Left forelimb (tissue), 1 donor: ENCODE measurements at places on chromosomes 16 and 17.

DNA sequence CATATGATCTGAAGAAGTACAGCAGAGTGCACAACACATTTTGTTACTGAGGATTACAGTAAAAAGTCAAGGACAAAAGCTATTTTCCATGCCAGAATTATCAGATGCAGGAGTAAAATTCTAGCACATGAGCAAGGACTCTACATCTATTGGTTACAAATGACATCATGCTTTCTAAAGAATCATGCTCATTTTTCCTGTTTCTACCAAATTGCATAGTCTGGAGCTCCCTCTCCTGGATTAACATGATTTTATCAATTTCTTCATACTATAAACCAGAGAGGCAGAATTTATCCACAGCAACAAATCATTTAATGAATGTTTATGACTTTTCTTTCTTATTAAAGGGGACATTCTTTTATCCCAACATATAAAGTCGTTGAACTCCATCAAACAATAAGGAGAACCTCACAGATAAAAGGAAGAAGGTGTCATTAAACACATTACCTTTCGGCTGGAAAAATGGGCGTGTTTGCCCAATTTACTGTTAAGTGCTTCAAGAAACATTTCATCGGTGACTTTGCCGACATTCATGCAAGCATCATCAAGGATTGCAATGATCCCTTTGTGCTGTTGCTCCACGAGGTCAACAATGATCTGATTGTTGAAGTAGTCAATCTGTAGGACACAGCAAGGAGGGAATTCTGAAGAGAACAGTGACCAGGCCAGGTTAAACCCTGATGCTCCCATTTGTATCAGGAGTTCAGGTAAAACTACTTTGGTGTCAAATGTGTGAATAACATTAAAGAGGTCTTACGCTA lies 121.7 kb downstream of the MYO1D start:
- DNase-seq, result no peak

DNA sequence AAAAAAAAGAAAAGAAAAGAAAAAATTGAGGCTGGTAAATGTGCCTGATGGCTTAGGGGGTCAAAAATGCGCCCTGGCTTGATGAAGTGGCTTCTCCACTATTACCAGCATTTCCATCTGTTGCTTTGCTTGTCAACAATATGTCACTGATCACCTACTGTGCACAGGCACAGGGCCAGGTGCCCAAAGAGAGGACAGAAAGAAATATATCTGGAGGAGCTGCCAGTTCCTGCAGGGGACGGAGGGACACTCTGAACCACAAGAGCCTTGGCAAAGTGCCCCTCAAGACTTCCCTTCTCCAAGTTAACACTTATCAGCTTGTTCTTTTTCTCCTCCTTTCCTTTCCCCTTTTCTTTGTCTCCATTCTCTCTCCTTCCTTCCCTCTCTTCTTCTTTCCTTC lies 34.7 kb downstream of the GINS3 start:
- no peak for DNase-seq

DNA sequence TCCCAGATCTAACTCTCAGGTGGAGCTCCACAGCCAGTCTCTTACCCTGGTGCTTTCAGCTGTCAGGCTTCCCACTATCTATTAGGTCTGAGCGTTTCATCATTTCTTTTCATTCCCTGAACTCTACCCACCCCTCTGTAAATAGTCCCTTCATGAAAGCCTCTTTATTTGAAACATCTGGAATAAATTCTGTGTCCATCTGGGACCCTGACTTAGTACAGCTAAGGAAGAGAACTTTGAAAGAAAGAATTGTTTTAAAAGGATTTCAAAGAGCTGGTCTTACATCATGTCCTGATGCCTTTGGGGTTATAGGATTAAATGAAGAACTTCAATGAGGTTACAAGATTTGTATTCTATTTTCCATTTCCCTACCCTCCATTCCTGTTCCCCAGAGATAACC lies 388.5 kb upstream of the CA10 start:
- DNase-seq, result no peak

DNA sequence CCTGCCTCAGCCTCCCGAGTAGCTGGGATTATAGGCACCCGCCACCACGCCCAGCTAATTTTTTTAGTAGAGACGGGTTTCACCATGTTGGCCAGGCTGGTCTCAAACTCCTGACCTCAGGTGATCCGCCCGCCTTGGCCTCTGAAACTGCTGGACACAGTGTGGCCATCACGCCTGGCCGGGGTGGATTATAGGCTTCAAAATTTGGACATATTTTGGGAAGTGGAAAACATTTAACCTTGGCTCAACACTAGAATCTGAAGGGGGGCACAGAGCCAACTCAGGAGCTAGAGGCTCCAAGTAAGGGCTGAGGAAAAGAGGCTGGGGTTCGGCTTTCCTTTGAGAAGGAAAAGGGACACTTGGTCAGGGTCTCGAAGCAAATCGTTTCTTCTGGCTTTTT lies 2.2 kb upstream of the CDK5R1 start:
- DNase-seq, result no peak

DNA sequence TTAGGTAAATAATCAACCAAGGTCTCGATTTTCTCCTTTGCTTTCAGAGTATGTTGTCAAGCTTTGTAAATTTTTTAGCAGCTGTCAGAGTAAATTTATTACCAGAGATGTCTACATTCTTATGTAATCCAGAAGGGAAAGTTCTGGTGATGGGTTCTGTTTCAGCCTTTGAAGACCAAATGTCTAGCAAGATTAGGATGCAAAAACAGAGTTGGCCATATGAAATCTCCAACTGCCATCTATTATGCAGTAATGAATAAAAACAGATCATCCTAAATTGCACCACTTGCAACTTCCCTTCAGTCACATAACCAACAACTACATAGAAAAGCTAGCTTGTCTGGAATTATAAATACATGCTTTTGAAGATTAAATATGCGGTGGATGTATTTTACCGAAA lies 826.8 kb upstream of the KIF2B start:
- no peak for DNase-seq

- no peak for DNase-seq
These were observed 137.8 kb downstream of the ENGASE start for GRCh38 chr17:79212149-79213087.

DNA sequence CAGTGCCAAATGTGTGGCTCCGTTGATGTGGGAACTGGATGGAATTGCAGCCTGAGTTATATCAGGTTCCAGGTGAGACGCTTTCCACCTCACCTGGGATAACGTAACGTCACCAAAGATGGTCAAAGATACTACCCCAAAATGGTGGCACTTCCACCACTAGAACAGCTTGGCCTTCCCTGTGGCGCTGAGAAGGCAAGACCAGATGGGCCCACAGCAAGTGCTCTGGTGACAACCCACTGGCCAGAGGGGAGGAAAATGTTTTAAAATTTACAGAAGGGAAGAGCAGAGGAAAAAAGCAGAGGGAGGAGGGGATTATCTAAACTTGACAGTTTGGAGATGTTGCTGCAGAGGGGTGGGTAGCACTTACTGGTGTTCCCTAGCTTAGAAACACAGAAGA lies 7.5 kb upstream of the ITGA2B start:
- no peak for DNase-seq
